Karpas-422 (cell line): ENCODE measurements at places on chromosomes 16 and 17. TPM values are rescaled to one million over a fixed set of nuclear protein-coding genes. Genes with fewer than 3 reads are reported as not detected.

DNA sequence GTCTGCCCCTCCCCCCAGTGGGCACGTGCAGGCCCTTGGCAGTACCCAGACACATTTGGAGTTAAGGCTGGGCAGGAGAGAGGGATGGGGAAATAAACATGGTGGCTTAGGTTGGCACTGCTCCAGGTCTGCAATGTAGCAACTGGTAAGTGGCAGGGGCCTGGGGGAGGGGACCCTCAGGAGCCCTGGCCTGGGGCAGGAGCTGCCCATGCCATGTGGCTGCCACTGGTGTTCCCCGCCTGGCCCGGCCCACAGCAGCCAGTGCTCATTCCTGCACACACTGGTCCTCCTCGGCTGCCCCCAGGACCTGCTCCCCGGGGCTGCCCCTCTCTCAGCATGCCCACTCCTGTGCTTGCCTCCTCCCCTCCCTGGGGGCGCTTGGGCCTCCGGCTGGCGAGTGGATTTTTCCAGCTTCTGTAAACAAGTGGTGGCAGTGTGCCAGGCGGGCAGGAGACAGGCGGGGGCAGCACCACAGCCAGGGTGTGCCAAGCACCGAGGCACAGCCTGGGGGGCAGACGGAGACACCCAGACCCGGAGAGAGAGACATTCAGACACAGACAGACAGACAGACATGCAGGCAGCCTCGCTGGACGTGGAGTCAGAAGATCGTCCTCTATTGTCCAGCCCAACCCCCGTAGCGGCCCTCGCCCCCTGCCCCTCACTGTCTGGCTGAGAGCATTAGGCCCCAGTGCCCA is 9.4 kb downstream of the THRA start:
- H3K4me3 ChIP-seq: no peak overlapping the region
- no peaks in the 10 kb centered on the region for H3K36me3 ChIP-seq
- DNase-seq: no peak
- no peaks in the 10 kb centered on the region for H3K27me3 ChIP-seq
- no peak overlapping the region for H3K27ac ChIP-seq
- peaks cover 40% of the 10 kb centered on the region for H3K4me1 ChIP-seq

- H3K4me3 ChIP-seq: no peak overlapping the region
- H3K36me3 ChIP-seq: peaks cover 9% of the 10 kb centered on the region
- H3K4me1 ChIP-seq: no peaks in the 10 kb centered on the region
- H3K27ac ChIP-seq: no peak overlapping the region
- no peak for DNase-seq
These were observed 40.1 kb downstream of the KLHDC4 start for GRCh38 chr16:87725596-87726235.

- H3K36me3 ChIP-seq: no peaks in the 10 kb centered on the region
- H3K4me1 ChIP-seq: no peaks in the 10 kb centered on the region
- no peak for DNase-seq
- no peak overlapping the region for H3K4me3 ChIP-seq
- H3K27ac ChIP-seq: no peak overlapping the region
These were observed 5.5 kb upstream of the DNAI2 start for GRCh38 chr17:74268558-74268957.

DNA sequence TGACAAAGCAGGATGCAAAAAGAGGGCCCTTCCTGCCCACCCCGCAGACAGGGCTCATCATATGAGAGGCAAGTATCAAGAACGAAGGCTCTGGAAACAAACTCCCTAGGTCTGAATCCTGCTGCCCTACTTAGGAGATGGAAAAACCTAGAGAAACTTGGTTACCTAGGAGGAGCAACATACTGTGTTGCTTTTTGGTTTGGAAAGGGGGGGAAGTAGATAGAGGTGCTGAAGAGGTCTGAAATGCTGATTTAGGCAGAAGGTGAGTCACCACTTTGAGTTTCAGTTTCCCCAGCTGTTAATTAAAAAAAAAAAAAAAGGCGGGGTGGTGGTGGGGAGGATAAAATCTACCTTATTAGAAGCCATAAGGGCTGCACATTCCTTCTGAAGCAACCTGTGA is 1.5 kb downstream of the N4BP1 start:
- no peaks in the 10 kb centered on the region for H3K27me3 ChIP-seq
- H3K4me1 ChIP-seq: peaks cover 30% of the 10 kb centered on the region
- H3K4me3 ChIP-seq: peak overlapping the region; percentile 92
- DNase-seq: peak; percentile 52

CRISPLD2 gene
- total RNA-seq: not detected in 2 replicates

WFIKKN1 gene
- total RNA-seq: 0.22 TPM in 1 of 2 replicates, not detected in the other
